ENCODE measurements at places on chromosomes 13 and 19. TPM values are rescaled to one million over a fixed set of nuclear protein-coding genes. Genes with fewer than 3 reads are reported as not detected.

Gene CGB3
- total RNA-seq, result not detected

Gene ZNF490
- 9.0 TPM for total RNA-seq

DNA sequence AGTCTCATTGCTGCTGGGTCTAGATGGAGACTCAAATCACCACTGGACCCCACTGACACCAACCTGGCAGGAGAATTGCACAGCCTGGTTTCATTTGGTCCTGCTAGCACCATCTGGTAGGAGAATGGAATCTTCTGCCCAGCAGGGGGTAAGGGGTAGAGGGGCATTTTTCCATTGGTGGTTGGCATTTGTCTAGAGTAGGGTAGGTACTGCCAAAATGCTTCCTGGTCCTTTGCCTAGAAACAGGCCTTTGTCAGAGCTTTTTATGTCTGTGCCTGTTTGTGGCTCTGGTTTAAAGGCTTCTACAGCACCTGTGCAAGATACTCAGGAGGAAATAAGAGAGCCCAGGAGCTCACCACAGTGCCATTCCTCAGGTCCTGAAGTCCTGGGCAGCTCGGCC lies 121.3 kb downstream of the KCTD12 start:
- no peak for DNase-seq

Gene C19orf85
- not detected for total RNA-seq

Gene DCT
- total RNA-seq, result not detected

DNA sequence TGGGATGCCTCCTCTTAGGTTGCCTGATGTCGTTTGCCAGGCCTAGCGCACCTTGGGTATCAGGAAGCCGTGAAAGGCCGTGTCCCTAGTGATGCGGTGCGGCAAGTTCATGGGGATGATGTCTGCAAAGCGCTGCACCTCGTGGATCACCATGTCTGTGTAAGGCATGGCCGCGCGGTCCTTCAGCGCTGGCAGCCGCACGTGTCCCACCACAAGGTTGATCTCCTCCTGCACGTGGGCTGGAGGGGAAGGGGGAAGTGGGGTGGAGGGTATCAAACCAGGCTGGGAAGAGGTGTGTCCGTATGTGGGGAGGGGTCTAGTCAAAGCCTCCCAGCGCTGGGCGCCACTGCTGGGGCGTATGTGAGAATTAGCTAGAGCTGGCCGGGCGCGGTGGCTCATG lies 23.2 kb downstream of the EGLN2 start:
- no peak for DNase-seq

Gene FXYD7
- total RNA-seq, result not detected

DNA sequence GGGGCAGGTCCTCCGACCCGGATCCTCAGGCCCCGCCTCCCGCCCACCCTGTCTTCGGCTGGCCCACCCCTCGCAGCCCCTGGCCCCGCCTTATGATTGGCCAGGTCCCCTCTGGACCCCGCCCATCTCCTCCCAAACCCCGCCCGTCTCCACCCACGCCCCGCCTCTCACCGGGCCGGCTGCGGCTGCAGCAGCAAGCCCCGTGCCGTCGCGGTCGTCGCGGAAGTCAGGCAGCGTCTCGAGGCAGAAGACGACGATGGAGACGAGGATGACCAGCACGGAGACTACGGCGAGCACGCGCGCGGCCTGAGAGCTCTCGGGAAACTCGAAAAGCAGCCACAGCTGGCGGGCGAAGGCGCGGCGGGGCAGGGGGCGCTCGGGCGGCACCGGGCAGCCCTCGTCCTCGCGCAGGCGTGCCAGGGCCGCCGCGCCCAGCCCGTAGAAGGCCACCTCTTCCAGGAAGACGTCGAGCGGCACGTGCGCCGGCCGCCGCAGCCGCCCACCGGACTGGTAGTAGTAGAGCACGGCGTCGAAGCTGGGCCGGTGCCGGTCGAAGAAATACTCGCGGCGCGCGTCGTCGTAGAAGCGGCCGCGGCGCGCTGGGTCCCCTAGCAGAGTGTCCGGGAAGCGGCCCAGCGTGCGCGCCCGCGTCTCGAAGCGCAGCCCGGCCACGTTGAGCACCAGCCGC lies 495 bp downstream of the KCNA7 start:
- no peak for DNase-seq

Gene CGB1
- not detected for total RNA-seq

DNA sequence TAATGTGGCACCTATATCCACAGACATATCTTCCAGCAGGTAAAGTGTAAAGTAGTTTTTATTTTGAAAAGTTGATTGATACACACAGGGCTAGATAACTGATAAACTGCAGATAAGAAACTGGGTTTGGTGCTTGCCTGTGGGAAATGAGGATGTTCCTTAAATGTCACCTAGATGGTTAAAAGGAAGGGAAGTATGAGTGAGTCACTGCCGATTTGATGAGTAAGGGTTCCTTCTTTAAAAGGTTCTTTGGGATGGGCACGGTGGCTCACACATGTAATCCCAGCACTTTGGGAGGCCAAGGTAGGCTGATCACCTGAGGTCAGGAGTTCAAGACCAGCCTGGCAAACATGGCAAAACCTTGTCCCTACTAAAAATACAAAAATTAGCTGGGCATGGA lies 73.8 kb upstream of the FRY start:
- no peak for DNase-seq

Gene CBARP
- total RNA-seq, result 8.3 TPM

DNA sequence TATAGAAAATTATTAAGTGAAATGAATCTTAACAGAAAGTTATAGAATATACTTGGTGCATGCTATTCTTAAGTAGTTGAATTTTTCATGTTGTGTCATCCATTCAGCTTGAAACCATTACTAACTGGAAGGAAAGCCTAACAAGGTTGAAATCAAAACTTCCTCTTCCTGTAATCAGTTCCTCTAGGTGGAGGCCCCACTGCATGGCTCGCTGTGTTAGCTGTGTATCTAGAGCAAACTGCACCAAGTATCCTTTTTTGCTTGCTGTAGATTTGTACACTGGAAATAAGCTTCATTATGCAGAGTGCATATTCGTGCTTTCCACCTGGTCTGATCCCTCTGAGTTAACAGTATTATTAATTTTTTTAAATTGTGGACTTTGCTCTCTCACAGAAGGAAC lies 1146.1 kb downstream of the EFNB2 start:
- DNase-seq, result no peak

DNA sequence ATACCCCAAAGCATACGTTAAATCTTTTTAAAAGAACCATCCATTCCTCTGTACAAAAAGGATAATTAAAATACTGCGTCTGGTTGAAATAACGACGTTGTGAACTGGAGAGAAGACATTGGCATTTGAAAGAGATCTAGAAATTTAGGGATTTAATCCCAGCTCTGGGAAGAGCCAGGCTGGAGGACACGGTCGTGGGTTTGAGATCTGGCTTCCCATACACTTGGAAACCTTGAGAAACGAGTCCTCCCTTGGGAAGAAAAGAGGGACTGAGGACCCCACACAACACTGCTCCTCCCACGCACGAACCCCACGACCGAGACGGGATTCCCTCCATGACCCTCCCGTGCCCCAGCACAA lies 625 bp downstream of the ZNF709 start:
- DNase-seq, result no peak

- peak; percentile 43 for DNase-seq
These were observed 839 bp downstream of the MPHOSPH8 start for GRCh38 chr13:19634256-19634740.

GRCh38 chr19:6999933-7000332 lies 21.3 kb downstream of the MBD3L2B start:
- no peak for DNase-seq

Gene MYO1F
- total RNA-seq, result 0.38 TPM

GRCh38 chr19:14443632-14444216 lies 10.6 kb downstream of the PKN1 start:
- no peak for DNase-seq

DNA sequence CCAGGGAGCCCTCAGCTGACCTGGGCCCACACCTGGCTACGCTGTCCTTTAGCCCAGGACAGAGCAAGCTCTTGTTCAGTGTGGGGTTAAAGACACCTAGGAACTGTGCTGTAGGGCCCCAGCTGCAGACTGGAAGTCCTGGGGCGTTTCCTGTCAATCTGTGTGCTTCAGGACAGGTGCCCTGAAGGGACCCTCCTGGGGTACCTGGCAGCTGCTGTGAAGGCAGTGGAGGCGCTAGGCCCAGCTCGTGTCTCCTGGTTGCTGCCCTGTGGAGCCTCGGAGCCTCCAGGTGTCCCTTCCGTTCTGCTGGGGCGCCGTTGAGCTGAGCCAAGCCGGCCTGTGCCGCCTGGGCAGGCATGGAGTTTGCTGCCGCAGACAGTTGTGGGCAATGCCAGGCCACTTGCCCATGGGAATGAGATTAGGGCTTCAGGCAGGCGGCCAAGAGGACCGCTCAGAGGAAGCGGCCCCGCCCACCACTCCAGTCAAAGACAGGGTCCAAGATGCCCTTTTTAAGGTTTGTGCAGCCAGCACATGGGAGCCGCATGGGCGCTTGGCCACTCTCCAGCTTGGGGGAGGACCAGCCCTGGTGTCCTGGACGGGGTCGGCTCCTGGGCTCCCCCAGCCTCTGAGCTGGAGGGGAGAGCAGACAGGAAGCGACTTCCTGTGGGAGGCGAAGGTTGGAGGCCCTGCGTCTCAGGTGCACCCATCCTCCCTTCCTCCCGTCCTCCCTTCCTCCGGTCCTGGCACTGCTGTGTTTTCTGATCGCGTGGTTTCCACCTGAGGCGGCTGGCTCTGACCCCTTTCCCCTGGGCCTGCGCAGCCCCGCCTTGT lies 4.0 kb downstream of the PTBP1 start:
- DNase-seq, result no peak

GRCh38 chr13:51742031-51742430 lies 61.9 kb downstream of the DHRS12 start:
- DNase-seq, result no peak

DNA sequence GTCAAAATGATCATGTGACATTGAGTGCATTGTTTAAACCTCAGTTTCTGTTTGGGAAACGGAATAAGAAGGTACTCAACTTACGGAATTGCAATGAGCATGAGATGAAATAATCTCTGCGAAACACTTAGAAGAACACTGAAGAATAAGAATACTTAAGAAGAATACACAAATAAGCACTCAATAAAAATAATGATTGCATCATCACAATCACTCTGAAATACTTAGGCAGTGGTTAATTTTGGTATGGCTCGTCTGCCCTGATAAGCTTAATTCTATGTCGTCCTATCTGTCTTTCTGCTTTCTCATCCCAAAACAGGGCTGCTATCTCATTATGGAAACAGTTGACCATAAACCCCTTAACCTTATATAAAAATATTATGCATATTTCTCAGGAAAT lies 823.6 kb downstream of the DIAPH3 start:
- DNase-seq, result no peak

Gene CYP4F2
- not detected for total RNA-seq

Gene CALR3
- total RNA-seq, result not detected

Gene PSPN
- total RNA-seq, result 2.2 TPM

DNA sequence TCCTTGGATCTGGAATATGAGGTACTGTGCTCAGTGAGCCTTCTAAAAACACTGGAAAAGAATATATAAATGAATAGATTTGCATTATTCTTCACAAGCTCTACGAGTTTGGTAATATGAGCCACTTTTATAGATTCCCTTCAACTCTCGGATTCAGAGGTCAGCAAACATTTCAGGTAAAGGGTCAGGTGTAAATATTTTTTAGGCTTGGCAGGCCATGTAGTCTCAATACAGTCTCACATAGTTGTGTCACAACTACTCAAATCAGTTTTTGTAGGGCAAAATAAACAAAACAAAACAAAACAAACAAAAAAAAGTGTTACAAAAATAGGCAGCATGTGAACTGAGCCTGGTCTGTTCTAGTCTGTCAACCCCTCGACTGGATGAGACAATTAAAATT lies 57.4 kb downstream of the PSPC1 start:
- no peak for DNase-seq

GRCh38 chr19:30309176-30309575 lies 63.0 kb upstream of the ZNF536 start:
- no peak for DNase-seq

Gene OR7A5
- not detected for total RNA-seq

- DNase-seq, result no peak
These were observed 49.3 kb upstream of the GPR183 start for GRCh38 chr13:99356262-99357091.

GRCh38 chr13:21639561-21639960 lies 31.3 kb upstream of the FGF9 start:
- no peak for DNase-seq

- DNase-seq, result peak; percentile 77
These were observed 10.2 kb downstream of the DHRS12 start for GRCh38 chr13:51793570-51794271.

DNA sequence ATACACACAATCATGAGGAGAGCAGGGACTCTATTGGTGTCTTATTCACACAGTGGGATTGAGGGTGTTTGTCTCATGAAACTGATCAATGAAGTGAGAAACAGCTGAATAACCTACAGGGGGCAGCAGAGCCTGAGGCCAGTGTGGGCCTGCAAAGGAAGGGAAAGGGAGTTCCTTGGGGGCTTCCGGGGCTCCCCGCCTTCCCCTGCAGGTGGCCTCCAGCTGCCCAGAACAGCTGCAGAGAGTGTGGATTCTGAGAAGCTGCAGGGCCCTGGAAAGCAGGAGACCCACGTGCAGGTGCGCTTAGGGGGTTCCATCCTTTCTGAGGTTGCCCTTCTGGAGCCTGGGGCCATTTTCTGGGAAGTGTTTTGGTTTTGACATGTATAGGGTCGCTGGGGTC lies 20.1 kb downstream of the ZNF763 start:
- no peak for DNase-seq

DNA sequence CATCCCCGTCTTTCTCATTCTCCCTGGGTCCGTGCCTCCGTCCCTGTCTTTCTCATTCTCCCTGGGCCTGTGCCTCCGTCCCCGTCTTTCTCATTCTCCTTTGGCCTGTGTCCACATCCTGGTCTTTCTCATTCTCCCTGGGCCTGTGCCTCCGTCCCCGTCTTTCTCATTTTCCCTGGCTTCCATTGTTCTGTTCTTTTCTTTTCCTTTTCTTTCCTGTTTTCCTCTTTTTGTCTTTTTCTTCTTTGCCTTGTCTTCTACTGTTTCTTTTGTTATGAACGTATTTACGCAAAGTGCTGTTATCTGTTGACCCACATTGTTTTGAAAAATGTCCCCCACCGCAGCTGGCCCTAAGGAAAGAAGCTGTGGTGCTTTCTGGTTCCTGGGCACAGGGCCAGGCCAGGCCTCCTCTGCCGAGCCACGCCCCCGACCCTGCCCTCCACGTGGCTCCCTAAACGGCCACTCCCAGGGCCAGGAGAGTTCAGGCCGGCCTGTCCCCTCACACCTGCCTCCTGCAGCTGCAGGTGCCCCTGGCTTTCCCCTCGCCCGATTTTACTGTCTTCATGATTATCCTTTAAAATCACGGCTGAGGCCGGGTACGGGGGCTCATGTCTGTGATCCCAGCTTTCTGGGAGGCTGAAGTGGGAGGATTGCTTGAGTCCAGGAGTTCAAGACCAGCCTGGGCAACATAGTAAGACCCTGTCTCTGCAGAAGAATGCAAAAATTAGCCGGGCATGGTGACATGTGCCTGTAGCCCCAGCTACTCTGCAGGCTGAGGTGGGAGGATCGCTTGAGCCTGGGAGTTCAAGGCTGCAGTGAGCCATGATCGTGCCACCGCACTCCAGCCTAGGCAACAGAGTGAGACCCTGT lies 14.0 kb upstream of the TMPRSS9 start:
- DNase-seq, result no peak

DNA sequence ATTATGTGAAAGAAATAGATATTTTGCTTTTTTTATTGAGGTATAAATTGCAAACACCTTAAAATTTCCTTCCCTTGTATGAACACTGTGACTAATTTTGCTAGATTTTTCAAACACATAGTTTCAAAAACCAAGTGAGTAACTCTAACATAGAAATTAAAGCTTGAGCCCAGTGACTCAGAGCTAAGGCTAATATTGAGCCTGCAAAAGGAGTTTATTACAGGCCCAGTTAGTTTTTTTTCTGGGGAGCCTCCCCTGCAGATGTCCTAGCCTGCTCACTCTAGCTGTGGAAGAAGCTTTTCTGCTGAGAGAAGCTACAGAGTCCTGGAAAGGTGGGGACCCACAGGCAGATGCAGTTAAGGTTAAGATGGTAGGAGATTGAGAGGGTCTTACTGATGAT lies 3.4 kb downstream of the ZNF430 start:
- peak; percentile 68 for DNase-seq

Gene THAP8
- total RNA-seq, result 5.4 TPM

Gene GSX1
- not detected for total RNA-seq
